CD4-positive, alpha-beta T cell (primary cell): ENCODE measurements at places on chromosomes 5 and 9. TPM values are rescaled to one million over a fixed set of nuclear protein-coding genes. Genes with fewer than 3 reads are reported as not detected.

Gene MED22
- 15.7 TPM for total RNA-seq

GRCh38 chr9:72930828-72931227 lies 22.0 kb downstream of the ALDH1A1 start:
- no peaks in the 10 kb centered on the region for H3K4me1 ChIP-seq
- H3K27ac ChIP-seq: no peak overlapping the region
- no peaks in the 10 kb centered on the region for H3K36me3 ChIP-seq
- DNase-seq: no peak

GRCh38 chr5:118628660-118629354 lies 359.5 kb downstream of the DTWD2 start:
- H3K27ac ChIP-seq: no peak overlapping the region
- H3K4me1 ChIP-seq: no peaks in the 10 kb centered on the region
- no peaks in the 10 kb centered on the region for H3K36me3 ChIP-seq

Gene CMYA5
- total RNA-seq: 0.22 TPM

DNA sequence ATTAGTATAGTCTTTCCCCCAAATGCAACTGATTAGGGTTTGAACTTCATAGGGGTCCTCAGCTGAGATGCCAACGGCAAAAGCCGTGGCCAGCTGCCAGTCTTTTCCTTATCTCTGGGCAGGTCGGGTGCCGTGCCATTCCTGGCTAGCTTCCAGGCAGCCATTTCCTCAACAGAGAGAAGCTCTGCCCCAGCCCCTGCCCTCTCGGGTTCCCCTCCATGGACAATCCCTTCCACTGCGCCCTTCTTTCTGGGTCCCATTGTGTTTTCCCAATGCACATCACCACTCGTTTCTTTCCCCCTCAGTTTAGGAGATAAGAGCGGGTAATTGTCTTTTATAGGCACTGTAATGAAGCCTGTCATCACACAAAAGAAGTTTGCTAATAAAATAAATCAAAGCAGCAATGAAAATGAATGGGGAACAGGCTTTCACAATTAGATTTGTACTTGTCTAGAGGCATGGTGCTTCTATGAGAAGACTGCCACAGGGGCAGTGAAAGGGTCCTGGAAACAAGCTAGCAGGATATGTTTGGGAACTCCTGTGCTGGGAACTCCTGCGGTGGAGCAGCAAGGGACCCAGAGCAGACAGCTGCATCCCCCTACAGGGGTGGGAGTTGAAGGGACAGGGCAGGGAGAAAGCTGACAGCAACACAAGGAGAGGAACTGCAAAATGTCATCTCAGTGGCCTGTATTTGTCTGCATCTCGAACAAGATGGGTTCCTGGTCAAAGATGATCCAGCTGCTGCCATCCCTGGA lies 48.0 kb upstream of the SAP30L start:
- H3K27me3 ChIP-seq: no peaks in the 10 kb centered on the region
- no peak for DNase-seq
- H3K4me3 ChIP-seq: no peak overlapping the region
- no peak overlapping the region for H3K27ac ChIP-seq

GRCh38 chr9:93699650-93700049 lies 123.3 kb downstream of the PHF2 start:
- H3K4me1 ChIP-seq: no peaks in the 10 kb centered on the region
- no peak overlapping the region for H3K4me3 ChIP-seq
- H3K27me3 ChIP-seq: no peaks in the 10 kb centered on the region
- H3K36me3 ChIP-seq: no peaks in the 10 kb centered on the region

- peaks cover 16% of the 10 kb centered on the region for H3K27me3 ChIP-seq
- no peak overlapping the region for H3K27ac ChIP-seq
- DNase-seq: no peak
- H3K4me3 ChIP-seq: no peak overlapping the region
- H3K36me3 ChIP-seq: no peaks in the 10 kb centered on the region
- H3K4me1 ChIP-seq: no peaks in the 10 kb centered on the region
Measured at GRCh38 chr9:131826966-131827525, 87.2 kb upstream of the RAPGEF1 start.

GRCh38 chr9:136936645-136937170 lies 7.8 kb downstream of the FBXW5 start:
- H3K4me3 ChIP-seq: no peak overlapping the region
- no peaks in the 10 kb centered on the region for H3K27me3 ChIP-seq
- H3K4me1 ChIP-seq: no peaks in the 10 kb centered on the region
- H3K27ac ChIP-seq: no peak overlapping the region
- no peak for DNase-seq

Gene RNF38
- 88.1 TPM for total RNA-seq

DNA sequence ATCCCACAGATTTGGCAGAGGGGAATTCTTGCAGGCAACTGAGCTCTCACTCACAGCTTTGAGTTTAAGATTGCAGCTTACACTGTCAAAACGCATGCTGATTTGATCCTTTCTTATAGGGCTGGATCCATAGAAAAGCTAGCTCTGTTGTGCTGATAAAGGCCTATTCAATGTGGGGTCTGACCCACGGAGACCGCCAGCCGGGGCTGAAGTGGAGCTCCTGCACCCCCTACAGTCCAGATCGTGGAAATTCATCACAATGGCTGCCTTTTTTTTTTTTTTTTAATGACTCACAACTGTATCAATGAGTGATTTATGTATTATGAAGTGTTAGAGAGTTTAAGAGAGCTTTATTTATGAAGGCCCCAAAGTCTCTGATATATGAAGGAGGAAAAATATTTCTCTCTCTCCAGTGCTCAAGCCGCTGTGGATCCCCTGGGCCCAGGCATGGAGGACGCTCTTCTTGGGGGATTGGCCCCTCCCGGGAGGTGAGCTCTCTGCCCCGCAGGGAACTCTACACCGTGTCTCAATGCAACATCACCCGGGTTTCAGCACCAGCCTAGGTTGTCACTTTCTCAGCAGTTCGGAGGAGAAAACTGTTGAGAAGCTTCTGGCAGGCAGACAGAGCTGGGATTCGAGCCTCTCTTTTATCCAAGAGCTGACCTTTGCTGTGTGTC lies 700.2 kb downstream of the IRX1 start:
- no peak overlapping the region for H3K27ac ChIP-seq
- no peak for DNase-seq
- no peaks in the 10 kb centered on the region for H3K4me1 ChIP-seq
- no peaks in the 10 kb centered on the region for H3K36me3 ChIP-seq
- H3K4me3 ChIP-seq: no peak overlapping the region
- H3K27me3 ChIP-seq: no peaks in the 10 kb centered on the region

Gene ITK
- 292 TPM for total RNA-seq

GRCh38 chr5:51838459-51838858 lies 455.2 kb downstream of the ISL1 start:
- H3K27me3 ChIP-seq: no peaks in the 10 kb centered on the region
- DNase-seq: no peak
- no peak overlapping the region for H3K4me3 ChIP-seq
- no peaks in the 10 kb centered on the region for H3K4me1 ChIP-seq

GRCh38 chr9:2260417-2261306 lies 245.5 kb downstream of the SMARCA2 start:
- no peaks in the 10 kb centered on the region for H3K4me1 ChIP-seq
- no peaks in the 10 kb centered on the region for H3K36me3 ChIP-seq
- H3K27ac ChIP-seq: no peak overlapping the region
- peaks cover 4% of the 10 kb centered on the region for H3K27me3 ChIP-seq
- no peak for DNase-seq
- no peak overlapping the region for H3K4me3 ChIP-seq

DNA sequence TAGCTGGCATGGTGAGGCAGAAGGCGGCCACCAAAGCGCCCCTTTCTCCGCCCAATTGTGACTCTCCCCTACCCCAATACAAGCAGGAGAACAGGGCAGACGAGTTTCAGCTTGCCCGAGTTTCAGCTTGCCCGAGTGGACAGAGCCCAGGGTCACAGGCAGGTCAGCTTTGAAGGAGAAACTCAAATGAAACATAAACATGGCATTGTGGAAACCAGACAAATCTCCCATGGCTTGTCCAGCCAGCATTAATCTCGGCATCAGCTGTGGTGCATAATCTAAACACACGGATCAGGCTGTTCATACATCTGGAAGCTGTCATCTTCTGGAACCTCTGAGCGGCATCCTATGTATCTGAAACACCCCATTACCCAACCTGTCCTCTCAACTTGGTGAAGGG lies 16.9 kb downstream of the PTCH1 start:
- DNase-seq: no peak
- H3K27ac ChIP-seq: no peak overlapping the region
- no peak overlapping the region for H3K4me3 ChIP-seq

Gene CMBL
- total RNA-seq: not detected
